ENCODE measurements at places on chromosomes 16 and 17.

DNA sequence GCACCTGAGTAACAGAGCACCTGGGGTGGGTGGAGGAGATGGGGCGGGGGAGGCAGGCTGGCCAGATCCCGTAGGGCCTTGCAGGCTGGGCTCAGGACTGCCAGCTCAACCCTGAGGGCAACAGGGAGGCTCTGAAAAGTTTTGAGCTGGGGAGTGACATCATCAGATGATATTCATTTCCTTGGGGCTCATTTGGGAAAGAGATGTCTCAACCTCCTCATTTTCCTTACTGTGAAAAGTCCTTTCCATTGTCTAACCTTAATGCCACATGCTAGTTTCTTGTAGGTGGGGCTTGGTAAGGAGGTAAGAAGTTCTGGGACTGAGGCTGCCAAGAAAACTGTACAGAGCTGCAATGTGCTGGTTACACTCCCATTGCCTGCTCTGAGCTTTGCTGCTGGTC lies 3.7 kb downstream of the TNS4 start:
- DNase-seq: no peak

DNA sequence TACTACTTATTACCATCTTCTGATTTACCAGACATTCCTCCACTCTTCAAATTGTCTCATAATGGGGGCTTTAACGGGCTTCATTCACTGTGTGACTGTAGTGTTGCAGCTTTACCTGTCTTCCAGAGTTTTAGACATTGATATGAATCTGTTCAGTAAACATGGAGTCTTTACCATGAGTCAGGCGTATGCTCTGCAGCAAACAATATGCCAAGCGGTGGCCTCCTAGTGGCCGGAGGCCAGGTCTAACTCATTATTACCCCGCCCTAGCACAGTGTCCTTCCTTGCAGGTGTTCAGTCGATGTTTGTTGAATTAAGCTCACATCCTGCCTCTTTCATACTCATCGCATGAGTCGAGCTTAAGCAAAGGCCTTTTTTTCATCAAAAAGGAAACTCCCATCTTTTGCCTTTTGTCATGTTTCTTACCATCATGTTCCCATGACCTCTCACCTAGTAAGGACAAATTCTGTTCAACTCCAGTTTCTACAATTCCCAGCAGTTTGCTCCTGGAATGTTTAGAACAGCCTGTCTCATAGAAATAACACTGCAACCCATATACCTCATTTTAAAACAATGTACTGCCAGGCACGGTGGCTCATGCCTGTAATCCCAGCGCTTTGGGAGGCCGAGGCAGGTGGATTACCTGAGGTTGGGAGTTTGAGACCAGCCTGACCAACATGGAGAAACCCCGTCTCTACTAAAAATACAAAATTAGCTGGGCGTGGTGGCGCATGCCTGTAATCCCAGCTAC lies 39.4 kb downstream of the TUBD1 start:
- no peak for DNase-seq

- DNase-seq: no peak
These were observed 10.9 kb downstream of the ZNF200 start for GRCh38 chr16:3223913-3224515.

DNA sequence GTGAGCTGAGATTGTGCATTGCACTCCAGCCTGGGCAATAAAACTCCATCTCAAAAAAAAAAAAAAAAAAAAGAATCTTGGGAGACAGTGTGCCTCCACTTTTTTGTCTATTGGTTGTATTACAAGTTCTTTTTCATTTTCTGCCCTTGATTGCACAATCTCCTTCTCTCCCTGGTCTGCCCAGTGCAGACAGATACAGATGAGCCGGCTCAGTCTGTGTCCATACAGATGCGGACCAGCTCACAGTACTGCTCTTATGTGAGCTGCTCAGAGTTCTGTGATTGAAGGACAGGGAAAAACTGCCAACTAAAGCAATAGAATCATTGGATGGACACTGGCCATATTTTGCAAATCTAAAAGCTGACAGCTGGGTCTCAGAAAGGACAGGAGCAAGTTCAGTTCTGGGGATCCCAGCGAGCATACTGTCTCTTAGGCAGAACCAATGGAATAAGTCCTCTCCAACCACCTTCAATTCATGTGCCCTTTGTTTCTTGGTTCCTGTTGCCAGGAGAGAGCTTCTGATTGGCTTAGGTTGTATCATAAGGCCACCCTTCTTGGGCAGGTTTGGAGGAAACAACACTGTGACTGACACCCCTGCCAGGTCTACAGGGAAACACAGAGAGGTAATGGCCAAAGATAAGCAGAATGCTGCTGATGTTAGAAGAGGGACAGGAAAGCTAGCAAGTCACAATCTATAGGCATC lies 495.6 kb upstream of the HSBP1 start:
- DNase-seq: no peak

- DNase-seq: no peak
These were observed 11.8 kb downstream of the MRM1 start for GRCh38 chr17:36613155-36613554.

DNA sequence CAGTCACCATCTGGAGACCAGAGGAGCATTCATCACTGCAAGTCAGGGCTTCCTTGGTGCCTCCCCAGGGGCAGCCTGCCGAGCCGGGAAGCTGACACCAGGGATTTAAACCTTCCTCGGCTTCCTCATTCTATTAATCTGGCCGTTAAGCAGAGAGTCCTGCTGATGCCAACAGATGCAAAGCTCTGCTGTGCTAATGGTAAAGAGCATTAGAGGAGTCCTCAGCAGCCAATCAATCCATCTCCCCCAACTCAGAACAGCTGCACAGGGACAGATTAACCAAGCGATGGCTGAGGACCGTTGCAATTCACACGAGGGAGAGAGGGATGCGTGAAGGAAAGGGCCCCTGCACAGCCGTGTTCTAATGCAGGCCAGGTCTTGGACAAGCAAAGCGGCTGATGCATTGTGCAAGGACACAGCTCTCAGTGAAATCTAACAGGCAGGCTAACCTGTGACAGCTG lies 116.6 kb downstream of the XYLT1 start:
- no peak for DNase-seq

GRCh38 chr17:33049781-33050414 lies 58.3 kb downstream of the SPACA3 start:
- no peak for DNase-seq

- DNase-seq: no peak
These were observed 62.6 kb downstream of the PLCG2 start for GRCh38 chr16:81841722-81842121.

DNA sequence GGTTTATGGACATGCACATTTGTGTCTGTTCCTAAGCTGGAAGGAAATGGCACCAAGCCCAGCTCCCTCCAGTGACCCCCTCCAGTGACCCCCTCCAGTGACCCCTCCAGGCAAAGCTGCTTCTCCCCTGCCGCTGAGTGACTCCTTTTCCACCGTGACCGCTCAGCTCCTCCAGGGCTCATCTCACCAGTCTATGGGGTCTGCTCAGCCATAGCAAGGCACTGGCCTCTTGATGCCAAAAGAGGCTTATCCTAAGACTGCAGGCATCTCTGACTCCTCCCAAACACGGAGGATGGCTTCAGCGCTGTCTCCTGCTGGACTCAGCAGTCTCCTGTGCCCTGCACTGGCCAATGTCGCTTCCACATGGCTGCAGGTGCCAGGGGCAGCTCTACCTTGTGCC lies 35.3 kb downstream of the FA2H start:
- no peak for DNase-seq

DNA sequence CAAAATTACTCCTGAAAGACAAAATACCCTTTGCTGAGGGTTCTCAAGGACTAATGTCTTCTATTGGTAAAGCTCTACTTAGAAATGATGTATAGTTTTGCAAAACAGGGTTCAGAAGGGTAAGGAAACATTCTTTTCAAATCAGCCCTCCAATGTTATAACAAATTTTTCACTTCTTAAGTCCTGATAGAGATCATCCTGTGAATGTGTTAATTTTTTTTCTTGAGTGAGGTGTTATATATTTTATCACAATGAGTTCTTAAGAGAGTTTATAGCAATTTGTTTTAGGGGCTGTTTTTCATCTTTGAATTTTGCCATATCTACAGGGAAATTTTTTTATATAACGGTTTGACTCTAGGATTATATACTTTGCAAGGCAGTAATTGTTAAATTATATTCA lies 29.5 kb downstream of the CYB5B start:
- DNase-seq: no peak

- DNase-seq: no peak
These were observed 19.1 kb upstream of the CBX8 start for GRCh38 chr17:79815836-79816461.

GRCh38 chr17:69239611-69240600 lies 11.3 kb upstream of the ABCA10 start:
- DNase-seq: no peak

- no peak for DNase-seq
These were observed 45.1 kb downstream of the RGS9 start for GRCh38 chr17:65182233-65182632.

- no peak for DNase-seq
These were observed 42.7 kb upstream of the WSCD1 start for GRCh38 chr17:6027342-6028024.

GRCh38 chr17:13055131-13055530 lies 37.3 kb upstream of the ELAC2 start:
- DNase-seq: no peak

DNA sequence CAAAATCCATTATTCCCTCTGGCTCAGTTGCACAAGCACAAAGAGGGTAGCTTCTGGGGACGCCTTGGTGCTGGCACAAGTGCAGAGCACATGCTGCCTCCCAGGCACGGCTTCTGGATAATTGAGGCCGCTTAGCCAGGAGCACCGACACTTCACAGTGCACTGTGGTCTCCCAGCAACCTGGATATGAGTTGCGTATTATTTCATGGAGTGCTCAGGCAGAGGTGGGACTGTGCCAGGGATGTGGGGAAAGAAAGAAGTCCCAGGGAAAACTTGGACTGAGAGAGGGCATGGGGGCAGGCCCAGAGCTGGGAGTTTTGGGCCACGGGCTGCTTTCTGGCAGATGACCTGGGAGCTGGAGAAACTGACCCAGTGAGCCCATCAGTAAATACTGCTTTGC lies 37.5 kb downstream of the MPRIP start:
- DNase-seq: no peak

DNA sequence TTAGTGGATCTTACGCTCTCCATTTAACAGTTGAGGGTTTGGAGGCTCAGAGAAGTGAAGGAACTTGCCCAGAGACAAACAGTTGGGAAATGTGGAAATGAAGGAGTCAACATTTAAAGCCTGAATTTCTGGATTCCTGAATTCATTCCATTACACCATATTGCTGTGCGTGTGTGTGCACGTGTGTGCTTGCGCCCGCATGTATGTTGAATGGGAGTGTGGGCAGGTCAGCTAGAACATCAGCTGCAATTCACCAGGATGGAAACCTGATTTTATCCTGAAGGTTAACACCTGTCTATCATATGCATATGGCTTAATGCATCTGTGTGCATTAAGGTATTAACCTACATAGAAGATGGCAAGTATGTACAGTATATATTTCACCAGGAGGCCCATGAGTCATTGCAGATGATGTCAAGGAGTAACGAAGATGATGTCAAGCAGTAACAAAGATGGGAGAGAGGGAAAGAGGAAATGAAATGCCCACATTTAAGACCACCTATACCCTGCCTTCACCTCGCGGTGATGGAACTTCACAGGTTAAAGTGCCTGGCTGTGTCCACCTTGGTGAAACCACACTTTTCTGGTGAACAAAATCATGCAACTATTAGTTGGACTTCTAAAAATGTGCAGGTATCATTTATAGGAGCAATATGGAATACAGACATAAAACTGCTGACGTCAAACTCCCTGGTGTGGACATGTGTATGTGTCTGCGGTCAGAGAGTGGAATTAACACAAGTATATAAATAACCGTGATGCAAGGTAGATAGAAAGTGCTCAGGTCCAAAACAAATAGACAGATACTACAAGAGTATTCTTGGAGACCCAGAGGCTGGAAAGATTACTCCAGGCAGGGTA lies 832 bp upstream of the ADAP2 start:
- DNase-seq: no peak

- DNase-seq: no peak
These were observed 16.9 kb upstream of the KDM6B start for GRCh38 chr17:7816926-7817642.

- DNase-seq: no peak
These were observed 12.1 kb downstream of the METRNL start for GRCh38 chr17:83091257-83092141.

DNA sequence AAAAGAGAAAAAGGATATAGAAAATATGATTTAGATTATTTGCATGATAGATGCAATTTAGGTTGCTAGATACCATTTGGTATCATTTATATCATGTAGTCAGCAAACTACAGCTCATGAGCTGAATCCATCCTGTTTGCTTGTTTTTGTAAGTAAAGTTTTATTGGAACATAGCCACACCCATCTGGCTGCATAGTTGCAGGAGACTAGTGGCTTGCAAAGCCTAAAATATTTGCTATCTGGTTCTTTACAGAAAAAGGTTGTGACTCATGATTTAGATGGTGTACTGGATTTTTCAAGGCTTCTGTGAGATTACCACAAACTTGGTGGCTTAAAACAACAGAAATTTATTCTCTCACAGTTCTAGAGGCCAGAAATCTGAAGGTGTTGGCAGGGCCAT lies 49.9 kb downstream of the MAP2K4 start:
- DNase-seq: no peak

DNA sequence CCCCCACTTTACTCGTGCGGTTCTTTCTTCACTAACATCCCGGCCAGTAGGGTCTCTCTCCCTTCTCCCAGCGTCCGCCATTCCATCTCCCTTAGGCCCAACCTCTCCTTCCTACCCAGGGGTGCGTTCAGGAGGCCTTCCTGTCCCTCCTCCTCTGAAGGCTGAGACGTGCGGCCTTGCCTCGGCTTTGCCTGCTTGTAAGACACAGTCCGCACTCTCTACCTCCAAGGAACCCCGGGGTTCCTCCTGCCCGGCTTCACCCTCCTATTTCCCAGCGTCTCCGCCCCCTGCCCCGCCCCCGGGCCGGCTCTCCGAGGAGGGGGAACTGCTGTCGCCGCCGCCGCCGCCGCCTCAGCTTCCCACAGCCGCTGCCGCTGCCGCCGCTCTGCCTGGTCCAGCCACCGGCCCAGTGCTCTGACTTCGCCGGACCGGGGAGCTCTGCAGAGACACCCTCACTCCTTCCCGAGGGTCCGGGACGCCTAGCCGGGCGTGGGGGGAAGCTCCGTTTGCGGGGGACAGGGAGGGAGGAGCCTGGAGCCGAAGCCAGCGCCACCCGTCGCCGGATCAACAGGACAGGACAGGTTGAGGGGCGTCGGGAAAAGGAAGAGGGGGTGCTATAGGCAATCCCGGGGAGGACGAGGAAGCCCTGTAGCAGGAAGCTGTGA lies 1.2 kb upstream of the FGF11 start:
- no peak for DNase-seq

GRCh38 chr16:85269165-85269564 lies 156.9 kb upstream of the CIBAR2 start:
- DNase-seq: no peak

DNA sequence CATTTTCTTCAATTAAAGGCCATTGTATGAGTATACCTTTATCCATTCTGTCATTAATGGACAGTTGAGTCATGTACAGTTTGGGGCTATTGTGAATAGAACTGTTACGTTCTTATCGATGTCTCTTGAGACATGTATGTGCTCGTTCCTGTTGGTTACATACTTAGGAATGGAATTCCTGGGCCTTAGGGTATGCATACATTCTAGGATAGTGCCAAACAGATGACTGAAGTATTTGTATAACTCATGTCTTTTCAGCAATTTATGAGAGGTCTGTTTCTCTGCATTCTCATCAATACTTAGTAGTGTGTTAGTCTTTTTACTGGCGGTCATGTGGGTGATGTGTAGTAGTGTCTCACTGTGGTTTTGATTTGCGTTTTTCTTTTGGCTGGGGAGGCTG lies 81.2 kb downstream of the USP22 start:
- no peak for DNase-seq
